ENCODE measurements at places on chromosomes 12 and 14.

GRCh38 chr12:27344246-27344645 is 11.6 kb downstream of the BMAL2 start:
- no peak for DNase-seq

DNA sequence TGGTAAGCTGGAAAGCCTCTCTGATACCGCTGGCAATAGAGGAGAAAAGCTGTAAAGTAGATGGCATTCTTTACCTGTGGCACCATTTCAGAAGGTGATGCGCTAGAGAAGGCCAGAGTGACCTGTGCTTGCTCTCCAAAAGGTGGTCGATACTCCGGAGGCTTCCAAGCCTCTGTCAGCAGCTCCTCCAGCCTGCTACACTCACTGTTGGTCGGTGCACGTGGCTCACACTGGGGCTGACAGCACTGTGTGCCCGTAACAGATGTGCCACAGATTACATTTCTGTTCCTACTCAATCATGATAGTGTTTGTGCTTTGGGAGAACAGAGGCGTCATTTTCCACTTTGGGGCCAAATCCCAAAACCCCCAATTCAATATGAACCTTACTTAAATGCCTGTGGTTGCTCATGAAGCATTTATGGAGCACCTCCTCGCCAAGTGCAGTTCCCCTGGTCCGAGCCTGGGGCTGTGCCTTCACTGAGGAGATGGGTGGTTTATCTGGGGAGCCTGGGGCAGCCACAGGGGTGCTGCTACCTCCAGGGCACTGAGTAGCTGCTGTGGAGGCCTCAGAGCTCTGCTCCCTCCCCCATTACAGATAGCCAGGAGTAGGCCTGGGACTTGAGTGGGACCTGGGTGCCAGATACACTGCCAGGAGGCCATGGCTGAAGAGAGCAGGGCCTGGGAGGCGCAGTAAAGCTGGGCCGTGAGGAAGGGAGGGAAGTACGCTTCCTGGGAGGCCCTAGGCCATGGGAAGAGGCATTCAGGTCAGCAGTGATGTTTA is 26.8 kb downstream of the CCNK start:
- DNase-seq, result peak; percentile 9

DNA sequence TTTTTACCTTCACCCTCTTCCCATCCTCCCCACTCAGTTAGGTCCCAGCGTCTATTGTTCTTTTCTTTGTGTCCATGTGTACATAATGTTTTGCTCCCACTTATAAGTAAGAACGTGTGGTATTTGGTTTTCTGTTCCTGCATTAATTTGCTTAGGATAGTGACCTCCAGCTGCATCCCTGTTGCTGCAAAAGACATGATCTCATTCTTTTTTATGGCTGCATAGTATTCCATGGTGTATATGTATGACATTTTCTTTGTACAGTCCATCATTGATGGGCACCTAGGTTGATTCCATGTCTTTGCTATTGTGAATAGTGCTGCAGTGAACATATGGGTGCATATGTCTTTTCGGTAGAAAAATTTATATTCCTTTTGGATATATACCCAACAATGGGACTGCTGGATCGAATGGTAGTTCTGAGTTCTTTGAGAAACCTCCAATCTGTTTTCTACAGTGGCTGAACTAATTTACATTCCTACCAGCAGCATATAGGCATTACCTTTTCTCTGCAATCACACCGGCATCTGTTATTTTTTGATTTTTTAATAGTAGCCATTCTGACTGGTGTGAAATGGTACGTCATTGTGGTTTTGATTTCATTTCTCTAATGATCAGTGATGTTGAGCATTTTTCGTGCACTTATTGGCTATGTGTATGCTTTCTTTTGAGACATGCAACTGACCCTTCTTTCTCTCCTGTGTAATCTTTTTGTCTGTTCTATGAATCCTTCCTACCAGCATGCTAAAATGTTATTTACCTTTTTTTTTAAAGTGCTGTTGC is 279.7 kb upstream of the AMIGO2 start:
- no peak for DNase-seq

DNA sequence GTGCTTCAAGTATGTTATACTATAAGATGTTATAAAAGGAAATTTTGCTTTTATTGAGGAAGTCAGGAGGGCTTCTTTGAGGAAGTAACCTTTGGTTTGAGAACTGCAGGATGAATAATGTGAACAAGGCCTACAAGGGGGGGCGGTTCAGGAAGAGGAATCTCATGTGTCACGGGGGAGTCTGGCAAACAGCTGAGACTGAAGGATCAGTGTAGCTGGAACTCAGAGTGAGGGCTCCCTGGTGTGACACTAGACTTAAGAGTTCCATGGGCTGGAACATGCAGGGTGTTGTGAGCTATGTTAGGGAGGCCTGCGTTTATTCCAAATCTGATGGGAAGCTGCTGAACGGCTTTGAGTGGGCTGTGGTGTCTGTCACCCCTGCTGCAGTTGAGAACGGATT is 62.3 kb downstream of the UNC79 start:
- no peak for DNase-seq

DNA sequence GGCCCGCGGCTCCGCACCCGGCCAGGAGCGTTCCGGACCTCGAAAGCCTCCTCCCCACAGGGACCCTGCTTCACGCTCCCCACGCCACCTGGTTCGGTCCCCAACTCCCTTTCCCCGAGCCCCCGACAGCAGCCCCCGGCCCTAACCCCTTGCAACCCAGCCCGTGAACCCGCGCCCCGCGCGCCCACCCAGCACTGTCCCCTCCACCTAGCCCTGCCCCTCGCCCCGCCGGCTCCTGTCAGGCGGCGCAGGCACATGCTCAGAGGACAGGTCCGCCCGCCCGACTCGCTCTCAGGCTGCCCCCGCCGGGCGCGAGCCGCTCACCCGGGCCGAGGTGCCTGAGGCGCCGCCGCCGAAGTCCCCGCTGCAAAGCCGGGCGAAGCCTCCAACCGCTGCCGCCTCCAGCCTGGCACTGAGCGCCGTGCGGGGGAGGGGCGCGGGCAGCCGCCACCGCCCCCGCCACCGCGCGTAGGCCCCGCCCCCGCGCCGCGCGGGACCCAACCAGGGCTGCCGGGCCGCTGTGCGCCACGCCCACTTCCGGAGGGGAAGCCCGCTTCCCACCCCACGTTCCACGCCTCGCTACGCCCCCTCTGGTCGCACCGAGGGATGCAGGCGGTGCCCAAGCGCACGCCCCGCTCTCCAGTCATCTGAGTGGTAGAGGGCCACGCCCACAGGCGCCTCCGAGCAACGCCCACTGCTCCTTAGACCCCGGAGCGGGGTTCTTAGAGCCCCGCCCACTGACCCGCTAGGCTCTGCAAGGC is at the start of gene CORO1C:
CORO1C (minus strand) TSS at position 414 of the 761 bp plus-strand sequence. CDS start 30,200 bp downstream, outside the sequence.
- DNase-seq, result peak; percentile 97

DNA sequence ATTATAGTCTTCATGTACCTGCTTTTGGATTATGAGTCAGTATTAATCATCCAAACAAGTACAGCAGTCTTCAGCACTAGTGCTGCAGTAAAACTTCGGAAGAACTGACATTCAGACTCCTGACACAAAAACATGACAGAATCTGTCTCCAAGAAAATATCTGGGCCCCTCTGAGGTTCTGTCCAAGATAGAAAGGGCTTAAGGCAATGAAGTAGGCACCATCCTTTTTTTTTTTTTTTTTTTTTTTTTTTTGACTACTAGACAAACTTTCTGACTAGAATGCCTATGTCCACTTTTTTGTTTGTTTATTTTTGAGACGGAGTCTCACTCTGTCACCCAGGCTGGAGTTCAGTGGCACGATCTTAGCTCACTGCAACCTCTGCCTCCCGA is 112.5 kb downstream of the MED13L start:
- DNase-seq, result no peak

DNA sequence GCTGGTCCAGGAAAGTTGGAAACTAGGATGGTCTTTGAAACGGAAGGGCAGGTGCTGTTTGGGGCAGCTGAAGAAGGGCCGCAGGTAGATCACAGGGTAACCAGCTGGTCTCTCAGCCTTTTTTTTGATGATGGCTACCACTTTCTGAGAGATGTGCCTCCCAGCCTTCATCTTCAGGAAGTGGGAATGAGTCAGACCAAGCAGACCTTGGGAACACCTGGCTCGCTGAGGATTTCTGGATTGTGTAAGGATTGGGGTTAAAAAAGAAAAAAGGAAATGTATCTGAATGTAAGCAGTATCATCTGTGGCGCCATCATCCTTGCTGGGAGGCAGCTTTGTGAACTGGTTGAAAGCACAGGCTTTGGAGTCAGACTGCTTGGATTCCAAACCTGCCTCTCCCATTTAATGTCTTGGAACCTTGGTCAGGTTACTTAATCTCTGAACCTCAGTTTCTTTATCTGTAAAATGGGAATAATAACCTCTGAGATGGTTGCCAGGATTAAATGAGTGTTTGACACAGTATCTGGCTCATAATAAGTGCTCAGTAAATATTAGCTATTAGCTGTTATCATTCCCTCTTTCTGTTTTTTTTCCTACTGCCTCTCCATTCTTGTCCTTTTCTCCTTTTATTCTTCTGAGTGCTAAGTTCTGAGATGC is 1.7 kb downstream of the PRPF40B start:
- DNase-seq, result no peak

DNA sequence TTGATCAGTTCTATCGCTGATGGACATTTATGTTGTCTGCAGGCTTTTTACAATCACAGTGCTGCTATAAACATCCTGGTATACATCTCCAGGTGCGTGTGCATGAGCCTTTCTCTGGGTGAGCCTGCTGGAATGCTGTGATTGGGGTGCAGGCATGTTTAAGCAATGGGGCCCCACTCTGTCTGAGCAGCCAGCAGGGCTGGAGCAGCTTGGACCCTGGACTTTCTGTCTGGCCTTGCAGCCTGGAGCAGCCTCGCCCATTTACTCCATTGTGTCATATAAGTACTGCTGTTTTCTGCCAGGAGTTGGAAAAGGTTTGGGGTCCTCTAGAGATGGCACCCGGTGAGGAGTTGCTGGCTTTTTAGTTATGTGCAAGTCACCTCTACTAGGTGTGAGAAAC is 199.0 kb downstream of the KIF26A start:
- no peak for DNase-seq

DNA sequence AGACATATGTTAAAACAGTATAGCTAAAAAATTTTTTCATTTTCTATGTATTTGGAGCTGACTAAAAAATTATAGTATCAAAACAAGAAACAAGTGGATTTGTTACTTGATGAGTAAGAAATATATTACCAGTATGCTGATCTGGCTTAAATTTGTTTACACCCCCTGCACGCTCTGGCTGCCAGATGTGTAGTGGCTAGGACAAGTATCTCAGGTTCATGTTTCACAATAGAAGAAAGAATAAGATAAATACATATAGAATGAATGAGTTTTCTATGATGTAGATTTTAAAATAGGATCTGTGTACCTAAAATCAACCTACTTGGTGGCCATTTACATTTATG is 13.1 kb downstream of the NAA30 start:
- DNase-seq, result no peak

DNA sequence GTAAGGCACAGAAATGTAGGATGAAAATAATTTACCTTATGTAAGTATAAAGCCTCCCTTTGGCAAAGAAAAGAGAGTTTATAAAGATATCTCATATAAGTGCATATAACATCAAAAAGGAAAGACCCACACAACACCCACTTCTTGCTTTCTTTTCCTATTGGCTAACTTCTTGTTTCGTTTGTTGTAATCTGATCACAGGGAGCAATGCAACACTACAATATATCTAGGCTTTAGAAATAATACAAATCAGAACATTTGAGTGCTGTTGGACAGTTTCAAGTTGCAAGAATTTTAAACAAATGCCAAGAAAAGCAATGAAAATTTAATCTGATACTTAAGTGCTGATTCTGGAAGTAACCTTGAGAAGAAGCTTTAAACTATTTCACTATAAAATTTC is 1.3 kb downstream of the FGD6 start:
- no peak for DNase-seq

GRCh38 chr14:92994131-92994676 is 71.3 kb downstream of the CHGA start:
- no peak for DNase-seq

GRCh38 chr14:56168007-56168616 is 49.9 kb downstream of the PELI2 start:
- no peak for DNase-seq

DNA sequence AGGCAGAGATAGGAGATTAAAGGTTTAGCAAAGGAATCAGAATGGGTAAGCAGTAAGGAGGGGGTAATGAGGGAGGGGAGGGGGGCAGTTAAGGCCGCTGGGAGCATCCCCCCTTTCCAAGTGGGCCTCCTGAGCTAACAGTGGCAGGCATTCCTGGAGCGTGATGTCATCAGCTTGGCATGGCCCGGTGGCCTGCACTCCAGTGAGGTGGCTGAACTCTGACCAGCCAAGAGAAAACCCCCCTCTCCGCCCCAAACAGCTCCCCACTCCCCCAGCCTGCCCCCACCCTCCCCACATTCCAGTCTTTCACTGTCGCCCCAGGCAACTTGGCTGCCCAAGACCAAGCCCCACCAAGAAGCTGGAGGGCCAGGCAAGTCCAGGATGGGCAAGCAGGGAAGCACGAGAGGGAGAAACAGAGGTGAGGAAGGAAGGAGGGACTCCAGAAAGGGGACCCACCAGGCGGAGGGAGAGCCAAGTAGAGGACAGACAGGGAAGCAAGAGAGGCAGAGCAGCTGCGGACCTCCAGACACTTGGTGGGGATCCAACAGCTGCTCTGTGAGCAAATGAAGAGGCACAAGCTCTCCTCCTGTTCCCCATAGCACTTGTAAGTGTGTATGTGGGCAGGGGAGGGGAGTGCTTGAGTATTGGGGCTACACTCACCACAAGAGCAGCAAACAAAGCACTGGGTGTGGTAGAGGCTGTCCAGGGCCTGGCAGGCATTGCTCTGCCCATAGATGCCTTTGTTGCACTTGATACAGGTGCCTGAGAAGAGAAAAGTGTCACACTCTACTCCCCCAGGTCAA is 4.5 kb downstream of the AJUBA start:
- DNase-seq, result no peak

DNA sequence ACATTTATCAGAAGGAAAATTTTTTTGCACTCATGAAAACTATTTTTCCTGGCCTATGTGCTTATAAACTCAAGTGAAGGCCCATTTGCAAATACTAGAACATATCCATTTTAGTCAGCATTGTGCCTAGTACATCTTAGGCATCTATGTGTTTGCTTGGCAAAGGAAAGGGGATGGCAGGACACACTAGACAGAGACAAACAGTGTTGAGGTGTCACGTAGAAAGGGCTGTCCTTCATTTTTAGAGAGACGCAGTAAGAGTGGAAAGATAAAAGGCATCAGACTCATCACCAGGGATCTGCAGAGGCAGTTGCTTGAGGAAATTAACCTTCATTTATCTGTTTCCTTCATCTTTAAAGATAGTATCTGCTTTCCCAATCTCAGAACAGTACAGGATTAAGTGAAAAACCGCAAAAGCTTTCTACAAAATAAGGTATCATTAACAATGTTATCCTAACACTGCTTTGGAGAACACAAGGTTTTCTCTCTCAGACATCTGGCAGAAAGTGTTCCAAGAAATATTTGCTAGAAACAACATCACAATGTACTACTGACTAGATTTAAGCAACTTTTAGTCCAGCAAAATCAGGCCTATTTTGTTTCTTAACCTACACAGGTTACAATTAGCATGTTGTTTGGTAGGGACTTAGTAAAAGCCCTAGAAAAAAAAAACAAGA is 2.0 kb downstream of the YBX3 start:
- DNase-seq, result peak; percentile 10

Data from GM20000 (cell line).